ENCODE measurements at places on chromosomes 7 and 10.

DNA sequence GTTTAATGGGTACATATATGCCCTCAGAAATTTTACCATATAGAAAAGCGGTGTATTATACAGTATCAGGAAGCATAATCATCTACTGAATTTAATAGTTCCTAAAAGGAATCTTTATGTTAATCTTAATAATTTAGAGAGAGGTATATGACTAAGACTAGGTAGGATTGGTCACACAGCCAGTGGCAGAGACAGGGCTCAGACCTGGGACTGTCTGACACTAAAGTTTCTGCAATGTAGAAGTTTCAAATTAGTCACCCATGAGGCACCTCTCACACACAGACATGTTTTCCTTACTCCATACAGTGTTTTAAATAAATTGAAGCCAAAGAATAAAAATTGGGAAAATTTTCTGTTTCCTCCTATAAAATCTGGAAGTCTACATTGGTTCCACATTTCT is 72.8 kb upstream of the ADRA2A start:
- DNase-seq = no peak

DNA sequence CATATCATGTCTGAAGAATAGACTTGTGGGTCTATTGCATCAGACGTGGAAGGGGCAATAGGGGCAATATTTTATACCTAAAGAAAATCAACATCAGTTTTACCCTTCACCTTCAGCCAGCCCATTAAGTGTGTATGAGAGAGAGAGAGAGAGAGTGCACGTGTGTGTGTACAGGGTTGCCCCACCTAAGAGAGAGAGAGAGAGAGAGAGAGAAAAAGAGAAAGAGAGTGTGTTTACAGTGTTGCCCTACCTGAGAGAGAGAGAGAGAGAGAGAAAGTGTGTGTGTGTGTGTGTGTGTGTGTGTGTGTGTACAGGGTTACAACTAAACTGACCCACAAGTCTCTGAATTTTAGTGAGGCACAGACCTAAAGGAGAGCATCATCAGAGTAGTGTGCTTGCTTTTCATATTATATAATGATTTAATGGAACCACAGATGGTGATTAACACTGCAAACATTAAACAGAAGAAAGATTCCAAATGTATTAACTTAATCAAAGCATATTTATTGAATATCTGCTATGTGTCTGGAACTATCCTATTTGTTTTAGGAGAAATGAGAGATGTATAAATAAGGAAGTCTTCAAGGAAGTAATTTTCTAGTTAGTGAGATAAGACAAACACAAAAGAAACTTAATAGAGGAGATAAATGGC is 66.8 kb downstream of the CD36 start:
- no peak for DNase-seq

GRCh38 chr7:128322040-128322643 is 21.6 kb downstream of the RBM28 start:
- peak; percentile 54 for DNase-seq

- no peak for DNase-seq
Measured at GRCh38 chr10:132385389-132385667, 11.7 kb upstream of the PWWP2B start.

DNA sequence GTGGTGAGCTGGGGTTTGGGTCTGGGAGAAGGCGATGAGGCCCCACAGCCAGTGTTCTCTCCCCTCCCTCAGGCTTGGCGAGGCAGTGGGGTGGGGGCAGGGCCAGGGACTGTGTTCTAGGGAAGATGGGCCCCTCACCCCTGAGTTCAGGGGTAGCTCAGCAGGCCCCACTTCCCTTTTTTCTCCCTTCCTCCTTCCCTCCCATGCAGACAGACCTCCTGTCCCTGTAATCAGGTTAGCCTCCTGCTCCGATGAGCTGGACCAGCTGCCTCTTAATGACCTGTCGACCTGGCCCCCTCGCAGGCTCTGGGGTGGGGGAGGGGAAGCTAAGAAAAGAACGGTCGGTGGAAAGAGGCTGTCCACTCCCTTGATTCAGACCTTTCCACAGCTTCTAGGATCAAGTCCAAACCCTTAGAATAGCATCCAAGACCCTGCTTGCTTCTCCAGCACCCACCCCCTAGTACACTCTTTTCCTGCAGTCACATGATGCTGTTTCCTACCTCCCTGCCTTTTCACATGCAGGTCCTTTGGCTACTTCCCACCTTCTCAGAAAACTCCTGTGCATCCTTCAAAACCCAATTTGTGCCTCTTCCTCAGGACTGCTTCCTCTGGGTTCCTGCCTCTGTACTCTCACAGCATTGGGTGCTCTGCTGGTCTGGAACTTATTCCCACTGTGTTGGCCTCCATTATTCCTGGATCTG is 64.1 kb downstream of the ZMIZ1 start:
- no peak for DNase-seq

- no peak for DNase-seq
Measured at GRCh38 chr7:69173341-69173740, 424.9 kb upstream of the AUTS2 start.

- DNase-seq = no peak
Measured at GRCh38 chr10:59575269-59575668, 134.4 kb downstream of the SLC16A9 start.

- DNase-seq = no peak
Measured at GRCh38 chr10:122361046-122361445, 13.5 kb upstream of the PLEKHA1 start.

DNA sequence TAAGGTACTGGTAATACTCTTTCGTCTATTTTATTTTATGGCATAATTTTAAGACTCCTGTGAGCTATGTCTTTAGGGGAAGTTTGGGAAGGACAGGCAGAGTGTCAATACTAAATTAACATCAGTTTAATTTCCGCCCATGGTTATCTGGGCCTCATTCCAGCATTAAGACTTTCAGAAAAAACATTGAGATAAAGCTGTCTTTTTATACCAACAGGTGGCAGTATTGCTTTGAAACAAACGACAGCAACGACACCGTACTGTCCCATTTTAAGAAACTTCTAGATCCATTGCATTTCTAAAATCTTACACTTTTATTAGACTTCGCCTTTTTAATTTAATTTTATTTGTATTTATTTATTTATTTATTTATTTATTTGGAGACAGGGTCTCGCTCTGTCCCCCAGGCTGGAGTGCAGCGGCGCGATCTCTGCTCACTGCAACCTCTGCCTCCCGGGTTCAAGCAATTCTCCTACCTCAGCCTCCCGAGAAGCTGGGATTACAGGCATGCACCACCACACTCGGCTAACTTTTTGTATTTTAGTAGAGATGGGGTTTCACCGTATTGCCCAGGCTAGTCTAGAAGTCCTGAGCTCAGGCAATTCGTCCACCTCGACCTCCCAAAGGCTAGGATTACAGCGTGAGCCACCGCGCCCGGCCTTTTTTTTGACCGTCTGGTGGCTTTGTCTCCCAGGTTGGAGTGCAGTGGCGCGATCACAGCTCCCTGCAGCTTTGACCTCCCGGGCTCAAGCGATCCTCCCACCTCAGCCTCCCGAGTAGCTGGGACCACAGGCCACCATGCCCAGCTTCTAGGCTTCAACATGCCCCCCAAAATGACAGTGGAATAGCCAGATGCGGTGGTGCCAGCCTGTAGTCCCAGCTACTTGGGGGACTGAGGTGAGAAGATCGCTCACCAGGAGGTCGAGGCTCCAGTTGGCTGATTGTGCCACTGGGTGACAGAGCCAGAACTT is 78.7 kb upstream of the C1GALT1 start:
- peak; percentile 66 for DNase-seq

DNA sequence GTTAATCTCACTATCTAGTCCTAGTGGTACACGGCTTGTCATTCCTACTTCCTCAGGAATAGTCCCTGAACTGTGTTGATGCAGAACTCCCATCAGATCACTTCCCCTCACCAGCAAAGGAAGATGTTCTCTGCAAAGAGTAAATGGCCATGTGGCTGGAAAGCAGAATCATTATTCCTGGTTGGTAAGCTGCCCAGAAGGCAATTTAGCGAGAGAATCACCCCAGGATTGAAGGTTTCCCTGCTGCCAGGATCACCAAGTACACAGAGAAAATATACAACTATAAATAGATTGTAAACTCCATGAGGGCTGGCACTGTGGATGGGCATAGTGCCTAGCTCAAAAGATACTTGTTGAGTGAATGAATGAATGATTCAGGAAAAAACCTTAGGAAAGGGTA is 115.0 kb downstream of the GFRA1 start:
- no peak for DNase-seq

DNA sequence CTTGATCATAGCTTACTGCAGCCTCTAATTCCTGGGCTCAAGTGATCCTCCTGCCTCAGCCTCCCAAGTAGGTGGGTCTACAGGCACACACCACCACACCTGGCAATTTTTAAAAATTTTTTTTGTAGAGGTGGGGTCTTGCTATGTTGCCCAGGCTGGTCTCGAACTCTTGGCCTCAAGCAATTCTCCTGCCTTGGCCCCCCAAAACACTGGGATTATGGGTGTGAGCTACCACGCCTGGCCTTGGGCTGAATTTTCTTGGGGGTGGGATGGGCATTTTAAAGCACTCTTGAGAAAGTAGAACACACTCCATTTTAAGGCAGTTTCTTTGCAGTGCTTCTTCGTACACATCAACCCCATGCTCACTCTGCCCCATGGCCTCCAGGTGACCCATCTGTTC is 28.7 kb downstream of the TBXAS1 start:
- no peak for DNase-seq

- no peak for DNase-seq
Measured at GRCh38 chr10:11159543-11160215, 142.0 kb downstream of the CELF2 start.

- DNase-seq = no peak
Measured at GRCh38 chr7:130699686-130700085, 13.3 kb upstream of the TSGA13 start.

DNA sequence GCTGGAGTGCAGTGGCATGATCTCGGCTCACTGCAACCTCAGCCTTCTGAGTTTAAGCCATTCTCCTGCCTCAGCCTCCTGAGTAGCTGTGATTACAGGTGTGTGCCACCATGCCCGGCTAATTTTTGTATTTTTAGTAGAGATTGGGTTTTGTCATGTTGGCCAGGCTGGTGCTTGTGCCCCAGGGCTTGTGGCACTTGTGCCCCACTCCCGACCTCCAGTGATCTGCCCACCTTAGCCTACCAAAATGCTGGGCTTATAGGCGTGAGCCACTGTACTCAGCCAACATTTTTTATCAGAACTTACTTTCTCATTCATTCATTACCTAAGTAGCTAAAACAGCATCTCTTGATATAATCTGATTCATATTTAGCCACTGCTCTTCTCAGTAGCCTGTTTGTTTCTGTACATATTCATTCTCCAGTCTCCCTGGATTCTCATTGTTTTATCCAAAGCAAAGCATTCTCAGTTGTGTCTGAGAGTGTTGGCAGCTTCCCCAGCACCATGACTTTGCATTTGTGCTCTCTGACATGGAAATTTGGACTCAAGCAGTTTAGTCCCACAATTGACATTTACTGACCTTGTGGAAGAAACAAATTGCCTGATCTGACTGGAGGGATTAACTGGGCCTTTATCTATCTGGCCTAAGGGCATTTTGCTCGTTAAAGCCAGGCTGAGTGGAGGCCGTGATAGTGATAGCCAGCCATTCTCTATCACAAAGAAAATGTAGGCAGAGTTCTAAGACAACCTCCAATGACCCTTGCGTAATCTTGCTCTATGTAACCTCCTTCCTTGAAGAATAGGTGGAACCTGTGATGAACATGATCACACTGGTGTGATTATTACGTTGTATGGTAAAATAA is 44.9 kb downstream of the AKR1B15 start:
- peak; percentile 98 for DNase-seq

DNA sequence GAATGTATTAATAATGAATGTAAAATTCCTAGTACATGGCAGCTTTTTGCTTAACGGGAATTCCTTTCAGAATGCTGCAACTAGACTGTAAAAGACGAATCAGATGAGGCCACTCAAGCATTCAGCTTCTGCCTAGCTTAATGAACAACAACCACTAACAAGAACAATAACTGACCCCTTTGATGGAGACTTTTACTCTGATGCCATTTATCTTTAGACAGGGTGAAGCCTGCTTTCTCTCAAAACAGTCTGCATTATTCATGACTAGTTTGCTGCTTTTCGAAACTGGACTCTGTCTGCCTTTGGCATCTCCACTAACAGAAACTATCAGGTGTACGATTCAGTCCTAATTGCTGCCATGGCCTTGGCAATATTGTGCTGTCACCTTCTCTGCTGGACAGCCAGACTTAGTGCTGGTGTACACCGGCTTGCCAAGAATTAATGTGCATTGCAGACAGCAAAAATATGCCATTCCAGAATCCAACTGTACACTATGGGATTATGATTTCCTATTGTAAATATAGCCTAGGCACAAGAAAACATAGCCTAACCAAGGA is 295.5 kb upstream of the CDC14C start:
- DNase-seq = no peak

- DNase-seq = no peak
Measured at GRCh38 chr7:105743351-105744090, 132.9 kb downstream of the ATXN7L1 start.

DNA sequence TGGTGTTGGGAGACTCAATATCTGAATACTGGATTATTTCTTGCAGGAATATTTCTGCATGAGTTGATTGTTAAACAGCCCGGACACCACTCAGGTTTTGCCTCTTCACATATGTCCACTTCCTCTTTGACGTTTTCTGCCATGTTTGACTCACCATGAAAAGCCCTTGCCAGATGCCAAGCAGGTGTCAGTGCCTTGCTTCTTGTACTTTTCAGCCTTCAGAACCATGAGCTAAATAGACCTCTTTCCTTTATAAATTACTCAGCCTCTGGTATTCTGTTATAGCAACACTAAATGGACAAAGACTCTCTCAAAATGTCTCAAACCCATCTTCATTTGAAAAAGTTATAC is 24.7 kb upstream of the MACC1 start:
- DNase-seq = no peak

- no peak for DNase-seq
Measured at GRCh38 chr7:122858320-122858719, 27.9 kb downstream of the CADPS2 start.

DNA sequence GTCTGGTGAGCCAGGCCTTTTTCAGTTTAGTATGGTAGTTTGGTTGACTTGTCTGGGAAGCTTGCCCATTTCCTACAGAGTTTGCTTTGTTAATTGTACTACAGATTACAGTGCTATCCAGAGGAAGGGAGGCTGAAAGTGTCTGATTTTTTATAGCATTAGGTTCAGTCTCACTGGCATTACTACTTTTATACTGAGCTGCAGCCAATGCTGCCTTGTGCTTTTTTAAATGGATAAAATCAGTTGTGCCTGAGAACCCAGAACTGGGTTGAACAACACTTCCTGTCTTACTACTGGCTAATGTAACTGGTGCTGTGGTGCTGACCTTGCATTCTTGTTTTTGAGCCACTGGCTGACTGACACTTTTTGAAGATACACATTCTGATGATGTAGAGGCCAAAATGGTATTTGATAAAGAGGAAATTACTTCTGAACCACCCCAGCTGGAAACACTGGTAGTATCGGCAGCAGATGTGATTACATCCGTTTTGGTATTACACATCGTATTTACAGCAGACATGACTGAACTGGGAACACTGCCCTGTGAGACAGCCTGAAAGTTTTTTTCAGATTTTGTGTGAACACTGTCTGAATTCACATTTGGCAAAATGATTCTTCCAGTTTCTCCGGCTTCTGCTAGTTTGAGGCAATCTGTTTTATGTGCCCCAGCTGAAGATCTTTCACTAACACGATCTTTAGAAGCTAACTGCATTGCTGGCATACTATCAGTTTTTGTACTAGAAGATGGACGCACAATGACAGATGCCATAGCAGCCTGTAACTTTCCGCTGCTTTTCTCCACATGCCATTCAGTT is 74.1 kb downstream of the NRBF2 start:
- no peak for DNase-seq

Data from A549 (cell line).